ENCODE measurements at places on chromosomes 4 and X.
A peak's percentile ranks its signal among the peaks of the same experiment; 100 is the strongest.

- no peak for DNase-seq
Measured at GRCh38 chr4:187283201-187283955, 559.7 kb upstream of the FAT1 start.

DNA sequence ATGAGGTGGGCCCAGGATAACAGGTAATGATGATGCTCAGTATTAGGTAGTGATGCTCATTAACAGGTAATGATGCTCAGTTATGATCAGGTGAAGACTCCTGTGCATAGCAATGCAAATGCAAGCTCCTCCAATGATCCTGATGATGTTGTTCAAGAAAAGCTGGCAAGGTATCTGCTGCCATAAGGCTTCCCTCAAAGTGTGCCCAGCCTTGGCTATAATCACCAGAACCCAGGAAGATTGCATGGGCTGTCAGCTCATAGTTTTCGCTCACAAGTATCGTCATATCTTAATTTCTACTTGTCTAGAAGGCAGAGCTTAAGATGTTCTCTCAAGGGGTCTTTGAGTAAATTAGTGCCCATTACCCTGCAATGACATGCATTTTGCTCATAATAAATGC is 366.2 kb upstream of the CLNK start:
- DNase-seq, result no peak

- no peak for DNase-seq
Measured at GRCh38 chr4:153747406-153747955, 12.3 kb downstream of the RNF175 start.

- peak; percentile 57 for DNase-seq
Measured at GRCh38 chr4:41661442-41662076, 87.0 kb downstream of the PHOX2B start.

GRCh38 chrX:9942086-9942485 is 25.1 kb upstream of the CLDN34 start:
- no peak for DNase-seq

GRCh38 chrX:155592331-155592730 is 20.4 kb downstream of the TMLHE start:
- no peak for DNase-seq

DNA sequence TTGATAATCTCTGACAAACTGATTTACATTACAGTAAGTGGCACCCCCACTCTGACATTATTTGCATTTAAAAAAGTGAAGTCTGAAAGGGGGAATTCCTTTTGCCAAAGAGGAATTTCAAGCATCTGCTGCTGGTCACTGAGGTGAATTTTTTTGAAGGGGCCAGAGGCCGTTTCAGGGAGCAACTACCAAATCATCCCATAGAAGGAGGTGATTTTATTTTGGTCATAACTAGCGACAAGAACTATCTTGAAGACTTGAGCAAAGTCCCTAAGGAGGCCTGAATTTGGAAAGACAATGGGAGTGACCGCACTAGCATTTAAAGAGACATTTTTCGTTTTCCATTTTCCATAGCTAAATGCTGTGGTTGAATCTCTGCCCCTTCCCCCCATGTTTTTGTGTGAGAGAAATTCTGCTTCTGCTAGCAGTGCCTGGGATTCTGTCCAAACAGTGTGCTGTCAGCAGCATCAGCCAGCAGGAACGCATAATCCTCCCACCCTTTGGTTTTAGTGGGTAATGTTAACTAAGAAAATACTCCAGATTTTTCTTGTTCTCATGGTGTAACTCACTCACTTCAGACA is 110.1 kb upstream of the MED14 start:
- no peak for DNase-seq

DNA sequence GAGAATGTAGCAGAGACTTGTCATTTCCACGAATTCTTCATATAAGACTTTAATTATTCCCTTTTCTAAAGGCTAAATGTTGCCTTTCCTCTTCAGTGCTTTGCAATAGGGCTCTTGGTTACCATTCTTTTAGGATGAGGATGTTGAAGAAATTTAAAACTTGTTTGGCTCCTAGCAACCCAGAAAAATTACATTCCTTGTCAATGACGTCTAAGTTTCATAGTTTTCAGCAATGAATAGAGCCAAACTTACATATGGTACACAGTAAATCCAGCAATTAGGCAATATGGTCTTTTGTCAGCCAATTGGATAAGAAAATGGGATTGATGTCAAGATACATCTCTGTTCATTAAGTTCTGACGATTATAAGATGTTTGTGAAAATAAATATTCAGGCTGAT is 1639.6 kb upstream of the PCDH10 start:
- no peak for DNase-seq

- DNase-seq, result peak; percentile 14
Measured at GRCh38 chrX:129823115-129823514, 20.6 kb downstream of the ZDHHC9 start.

DNA sequence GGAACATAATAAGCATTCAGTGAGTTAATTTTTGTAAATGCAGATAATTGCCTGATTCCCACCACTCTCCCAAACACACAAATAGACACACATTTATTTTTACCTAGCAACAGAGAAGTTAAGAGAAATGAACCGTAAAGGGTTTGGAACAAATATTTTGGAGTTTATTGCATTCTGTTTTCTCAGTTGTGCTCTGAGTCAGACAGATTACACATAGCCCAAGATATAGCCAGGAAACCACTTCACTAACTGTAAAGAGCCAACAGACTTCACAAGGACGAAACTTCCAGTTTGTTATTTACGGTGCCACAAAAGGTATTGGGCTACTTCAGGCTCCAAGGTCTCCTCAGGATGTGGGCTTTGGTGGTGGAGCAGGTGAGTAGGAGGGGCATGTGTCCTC is 217.0 kb downstream of the BMPR1B start:
- no peak for DNase-seq

GRCh38 chr4:88791274-88791673 is 93.6 kb upstream of the NAP1L5 start:
- DNase-seq, result no peak

DNA sequence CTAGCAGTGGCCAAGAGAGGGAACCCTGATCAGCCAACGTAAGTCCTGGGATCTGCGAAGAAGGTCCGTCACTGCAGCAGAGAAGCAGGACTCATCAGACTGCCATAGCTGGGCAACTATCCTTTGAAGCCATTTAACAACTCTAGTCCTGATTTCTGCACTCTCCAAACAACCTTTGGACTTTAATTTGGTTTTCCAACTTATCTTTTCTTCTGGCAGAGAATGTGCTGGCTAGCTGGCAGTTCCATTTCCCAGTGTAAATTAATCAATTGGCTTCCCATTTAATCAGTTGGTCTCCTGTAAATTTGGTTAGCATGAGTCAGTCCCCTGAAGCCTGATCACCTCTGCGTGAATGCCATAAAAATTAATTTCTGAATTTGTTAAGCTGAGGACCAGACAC is 153.7 kb upstream of the GPR101 start:
- no peak for DNase-seq

DNA sequence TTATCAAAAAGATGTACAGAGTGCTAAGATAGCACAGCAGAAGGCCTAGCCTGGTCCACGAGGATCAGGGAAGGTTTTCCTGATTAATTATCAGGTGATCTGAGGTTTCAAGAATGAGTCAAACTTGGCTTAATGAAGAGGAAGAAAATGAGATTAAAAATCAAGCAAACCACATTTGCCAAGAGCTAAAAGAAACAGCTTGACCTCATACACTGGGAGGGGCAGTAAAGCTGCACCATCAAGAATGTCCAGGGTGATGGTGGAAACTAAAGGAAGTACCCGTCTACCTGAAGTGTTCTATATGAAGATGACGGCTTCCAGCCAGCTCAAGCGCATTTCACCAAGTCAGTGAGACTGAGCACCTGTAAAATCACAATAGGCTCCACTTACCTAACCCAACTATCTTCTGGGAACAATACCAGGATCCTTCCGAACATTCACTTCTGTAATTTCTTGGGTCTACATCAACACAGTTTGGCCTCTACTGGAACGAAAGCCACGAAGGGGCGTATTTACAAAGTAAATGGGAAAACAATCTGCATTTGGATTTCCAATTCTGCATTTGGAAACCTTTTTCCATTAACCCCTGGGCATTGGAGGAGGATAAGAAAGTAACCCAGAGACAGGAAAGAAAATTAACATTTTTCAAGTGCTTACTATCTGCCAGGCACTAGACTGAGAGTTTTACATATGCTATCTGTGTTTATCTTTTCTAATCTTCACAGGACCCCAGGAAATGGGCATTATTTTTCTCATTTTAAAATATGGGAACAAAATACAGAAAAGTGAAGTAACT is 114.0 kb upstream of the DCLK2 start:
- DNase-seq, result no peak

DNA sequence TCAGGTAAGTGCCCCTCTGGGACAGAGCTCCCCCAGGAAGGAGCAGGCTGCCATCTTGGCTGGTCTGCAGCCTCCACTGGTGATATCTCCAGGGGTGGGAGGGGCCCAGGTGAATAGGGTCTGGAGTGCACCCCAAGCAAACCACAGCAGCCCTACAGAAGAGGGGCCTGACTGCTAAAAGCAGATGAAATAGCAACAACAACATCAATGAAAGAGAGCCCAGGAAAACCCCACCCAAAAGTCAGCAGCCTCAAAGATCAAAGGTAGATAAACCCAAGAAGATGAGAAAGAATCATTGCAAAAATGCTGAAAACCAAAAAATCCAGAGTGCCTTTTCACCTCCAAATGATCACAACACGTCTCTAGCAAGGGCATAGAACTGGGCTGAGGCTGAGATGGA is 92.5 kb upstream of the PAGE3 start:
- no peak for DNase-seq

DNA sequence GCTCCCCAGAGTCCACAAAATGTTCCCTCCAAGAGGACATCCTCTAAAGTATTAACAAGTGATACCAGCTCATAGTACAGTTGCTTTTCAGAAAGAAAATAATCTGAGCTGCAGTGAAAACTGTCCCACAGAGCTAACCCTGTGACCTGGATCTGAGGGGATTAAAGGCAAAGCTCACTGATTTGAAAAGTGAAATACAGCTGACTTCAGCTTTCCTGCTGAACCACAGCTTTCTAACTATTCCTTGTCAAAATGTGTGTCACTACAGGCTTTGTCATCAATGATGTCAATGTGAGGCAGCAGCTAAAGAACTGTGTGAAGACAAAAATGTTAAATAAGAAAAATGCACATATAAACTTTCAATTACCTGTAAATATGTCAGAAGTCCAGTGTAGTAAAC is 36.9 kb downstream of the DCHS2 start:
- DNase-seq, result no peak

DNA sequence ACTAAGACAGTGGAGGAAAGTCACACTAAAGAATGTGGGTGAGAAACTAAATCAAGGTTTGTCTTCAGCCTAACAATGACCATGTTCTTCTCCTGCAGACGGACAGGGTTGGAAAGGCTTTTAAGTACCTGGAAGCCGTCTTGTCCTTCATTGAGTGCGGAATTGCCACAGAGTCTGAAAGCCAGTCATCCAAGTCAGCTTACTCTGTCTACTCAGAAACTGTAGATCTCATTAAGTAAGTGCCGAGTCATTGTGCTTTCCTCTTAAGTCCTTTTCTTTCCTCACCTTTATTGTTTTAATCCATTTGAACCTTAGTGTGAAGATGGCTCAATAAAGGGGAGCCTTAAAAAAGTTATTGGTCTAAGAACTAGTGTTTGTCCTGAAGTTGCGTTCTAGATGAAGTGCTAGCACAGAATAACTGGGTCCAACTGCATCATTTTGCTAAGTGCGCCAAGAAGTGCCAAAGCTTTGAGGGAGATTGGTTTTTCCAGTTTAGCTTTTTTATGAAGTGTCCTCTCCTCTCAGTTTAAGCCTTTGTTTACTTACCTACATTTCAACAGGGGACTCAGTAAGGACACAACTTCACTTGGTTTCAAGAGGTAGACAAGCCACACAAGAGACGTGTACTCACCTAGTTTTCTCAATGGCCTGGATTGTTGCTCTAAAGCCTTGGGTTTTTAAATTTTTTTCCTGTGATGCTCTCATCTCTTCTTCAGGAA is 89.3 kb downstream of the KLHL8 start:
- DNase-seq, result no peak

DNA sequence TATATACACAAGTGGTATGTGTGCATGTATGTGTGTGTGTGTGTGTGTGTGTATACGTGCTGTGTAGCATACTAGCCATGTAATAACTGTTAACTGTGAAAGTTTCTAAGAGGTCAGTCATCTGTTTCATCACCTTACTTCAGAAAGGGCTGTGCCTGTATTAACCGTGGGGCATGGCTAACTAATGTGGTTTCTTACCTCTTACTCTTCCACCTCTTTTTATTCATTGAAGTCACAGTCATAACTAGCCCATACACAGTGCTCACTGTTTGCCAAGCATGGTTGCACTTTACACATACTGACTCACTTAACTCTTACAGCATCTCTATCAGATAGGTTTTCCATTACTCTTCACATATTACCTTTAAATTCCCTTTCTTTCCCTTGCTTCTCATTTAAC is 23.7 kb upstream of the LRAT start:
- no peak for DNase-seq

GRCh38 chr4:155197757-155198156 is 10.7 kb upstream of the NPY2R start:
- no peak for DNase-seq

DNA sequence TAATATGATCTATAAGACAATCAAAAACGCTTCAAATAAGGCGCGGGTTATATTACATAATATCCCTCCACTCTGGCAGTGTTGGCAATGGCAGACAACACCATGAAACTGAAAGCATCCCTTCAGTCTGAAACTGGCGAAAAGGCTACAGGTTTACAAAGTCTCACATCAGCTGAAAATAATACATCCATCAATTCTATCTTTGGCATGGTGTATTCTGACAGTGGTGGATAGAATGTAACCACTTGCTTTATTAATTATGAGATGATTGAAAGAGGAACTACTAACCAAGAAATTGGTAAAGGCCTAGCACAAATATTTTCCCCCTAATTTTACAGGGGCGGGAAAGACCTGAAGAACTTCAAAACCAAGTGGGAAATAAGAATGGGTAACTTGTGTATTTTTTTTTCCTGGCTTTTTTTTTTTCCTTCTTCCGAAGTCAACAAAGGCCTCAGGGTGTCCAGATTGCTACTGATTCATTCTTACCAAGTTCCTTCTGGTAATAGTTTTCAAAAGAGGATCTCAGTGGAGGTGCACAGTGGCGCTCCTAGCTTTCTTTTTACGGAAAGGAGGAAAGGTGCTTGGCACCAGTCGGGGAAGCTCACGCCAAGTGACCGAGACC is 728 bp downstream of the UBA6 start:
- no peak for DNase-seq

DNA sequence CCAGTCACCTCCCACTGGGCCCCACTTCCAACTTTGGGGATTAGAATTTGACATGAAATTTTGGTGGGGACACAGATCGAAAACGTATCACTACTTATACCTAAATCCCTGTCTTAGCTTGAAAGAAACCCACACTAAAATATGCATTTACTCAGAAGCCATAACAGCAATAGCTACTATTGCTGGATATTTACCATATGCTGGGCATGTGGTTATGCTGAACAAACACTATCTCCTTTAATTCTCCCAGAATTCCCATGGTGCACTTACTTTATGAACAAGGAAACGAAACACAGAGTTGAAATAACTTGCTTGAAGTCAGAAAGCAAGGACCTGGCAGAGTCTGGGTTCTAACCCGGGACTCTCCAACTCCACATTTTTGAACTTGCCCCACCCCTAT is 39.3 kb downstream of the CYTL1 start:
- no peak for DNase-seq

- no peak for DNase-seq
Measured at GRCh38 chr4:181966104-181966551, 277.1 kb upstream of the TENM3 start.

- no peak for DNase-seq
Measured at GRCh38 chrX:131763674-131764073, 219.8 kb downstream of the OR13H1 start.

Measured in WTC11 (cell line).